ENCODE measurements at places on chromosomes 6 and 20.

DNA sequence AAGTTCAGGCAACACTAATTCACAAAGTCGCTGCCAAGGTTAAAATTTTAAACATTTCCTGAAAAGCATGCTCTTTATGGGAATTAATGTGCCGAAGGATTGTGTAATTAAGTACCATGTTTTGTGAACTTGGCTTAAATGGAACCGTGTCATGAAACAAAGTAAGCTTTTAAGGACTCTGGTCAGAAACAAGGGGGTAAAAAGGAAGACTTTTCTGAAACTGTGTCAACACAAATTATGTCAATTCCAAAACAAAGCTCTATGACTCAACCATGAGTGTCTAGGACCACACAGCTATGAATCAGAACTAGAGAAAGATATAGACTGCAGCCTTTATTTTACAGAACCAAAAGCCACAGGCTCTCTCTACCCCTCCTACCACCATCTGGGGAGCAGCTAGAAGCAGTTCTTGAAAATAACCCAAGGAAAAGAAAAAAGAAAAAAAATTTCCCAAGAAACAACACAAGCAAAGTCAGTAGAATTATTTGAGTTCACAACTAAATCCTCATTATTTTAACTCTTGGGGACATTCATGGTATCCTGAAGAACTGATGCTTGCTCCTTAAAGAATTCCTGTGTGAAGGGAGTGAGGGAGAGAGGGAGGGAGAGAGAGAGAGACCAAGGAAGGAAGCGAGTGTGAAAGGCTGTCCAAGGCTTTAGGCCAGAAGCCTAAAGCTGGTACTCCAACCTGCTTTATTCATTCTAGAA is 81.9 kb downstream of the ZMYND8 start:
- no peak for DNase-seq

- DNase-seq, result no peak
Measured at GRCh38 chr20:24163506-24163905, 174.9 kb upstream of the GGTLC1 start.

DNA sequence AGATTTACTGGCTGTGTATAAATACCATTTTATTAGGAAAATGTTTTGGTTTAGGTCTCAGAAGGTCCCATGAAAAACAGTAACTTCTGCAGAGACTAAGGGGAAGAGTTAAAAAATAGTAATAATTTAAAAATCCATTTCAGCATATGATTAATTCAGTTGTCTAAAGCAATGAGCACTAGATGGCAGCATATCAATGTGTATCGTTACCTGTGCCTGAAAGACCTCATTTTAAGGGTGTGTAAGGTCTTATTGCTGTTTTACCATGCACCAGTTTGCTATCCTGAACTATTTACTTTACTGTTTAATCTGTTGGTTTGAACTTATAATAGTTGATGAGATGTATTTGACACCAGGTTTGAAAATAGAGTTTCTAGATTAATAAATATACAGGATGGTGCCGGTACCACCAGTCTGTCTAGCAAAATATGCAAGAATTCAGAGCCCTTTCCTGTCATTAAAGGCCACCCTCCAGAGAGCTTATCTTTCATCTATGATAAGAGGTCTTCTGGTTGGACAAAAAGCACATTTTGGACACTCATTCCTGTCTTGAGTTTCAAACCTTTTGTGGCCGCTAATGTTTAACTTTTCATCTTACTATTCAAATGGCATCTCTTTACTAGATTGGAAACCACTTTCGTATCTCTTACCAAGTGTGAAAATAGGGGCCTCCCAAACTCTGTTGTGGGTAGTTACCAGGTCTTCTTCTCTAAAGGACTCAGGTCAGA is 8.9 kb upstream of the AHI1 start:
- DNase-seq, result no peak

- DNase-seq, result no peak
Measured at GRCh38 chr6:110395221-110395620, 20.2 kb downstream of the DDO start.

GRCh38 chr6:33420491-33421343 is 852 bp downstream of the SYNGAP1 start:
- DNase-seq, result no peak

GRCh38 chr6:12845224-12846004 is 128.8 kb downstream of the PHACTR1 start:
- DNase-seq, result no peak

DNA sequence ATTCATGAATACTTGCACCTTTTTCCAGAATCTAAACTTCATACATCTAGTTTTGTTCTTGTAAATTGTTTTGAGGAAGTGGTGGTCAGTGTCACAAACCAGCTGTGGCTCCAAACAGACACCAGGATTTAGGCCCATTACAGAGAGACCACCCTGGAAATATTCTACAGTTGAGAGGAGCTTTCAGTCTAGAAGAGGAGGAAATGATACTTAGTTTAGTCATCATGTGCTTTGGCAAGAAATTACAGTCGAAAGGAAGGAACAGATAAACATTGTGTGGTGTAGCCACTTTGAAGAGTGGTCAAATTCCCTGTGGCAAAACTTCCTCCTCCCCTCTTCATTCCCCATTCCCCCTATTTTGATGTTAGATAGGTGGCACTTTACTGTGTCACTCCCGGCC is 15.7 kb downstream of the DCBLD1 start:
- DNase-seq, result no peak

DNA sequence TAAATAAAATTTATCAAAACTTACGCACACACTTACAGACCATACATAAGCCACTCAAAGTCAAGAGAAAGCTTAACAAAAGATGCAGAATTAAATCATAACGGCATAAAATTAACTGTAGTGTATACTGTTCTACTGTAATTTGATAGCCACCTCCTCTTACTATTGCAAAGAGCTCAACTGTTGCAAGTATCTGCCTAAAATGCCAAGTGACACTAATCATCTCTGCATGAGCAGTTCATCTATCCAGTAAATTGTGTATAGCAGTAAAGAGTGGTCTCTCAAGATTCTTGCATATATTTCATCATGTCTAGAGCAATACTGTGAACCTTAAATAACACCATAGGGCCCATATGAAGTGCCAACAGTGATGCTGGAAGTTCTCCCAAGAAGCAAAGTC is 12.3 kb downstream of the OR2H2 start:
- no peak for DNase-seq

DNA sequence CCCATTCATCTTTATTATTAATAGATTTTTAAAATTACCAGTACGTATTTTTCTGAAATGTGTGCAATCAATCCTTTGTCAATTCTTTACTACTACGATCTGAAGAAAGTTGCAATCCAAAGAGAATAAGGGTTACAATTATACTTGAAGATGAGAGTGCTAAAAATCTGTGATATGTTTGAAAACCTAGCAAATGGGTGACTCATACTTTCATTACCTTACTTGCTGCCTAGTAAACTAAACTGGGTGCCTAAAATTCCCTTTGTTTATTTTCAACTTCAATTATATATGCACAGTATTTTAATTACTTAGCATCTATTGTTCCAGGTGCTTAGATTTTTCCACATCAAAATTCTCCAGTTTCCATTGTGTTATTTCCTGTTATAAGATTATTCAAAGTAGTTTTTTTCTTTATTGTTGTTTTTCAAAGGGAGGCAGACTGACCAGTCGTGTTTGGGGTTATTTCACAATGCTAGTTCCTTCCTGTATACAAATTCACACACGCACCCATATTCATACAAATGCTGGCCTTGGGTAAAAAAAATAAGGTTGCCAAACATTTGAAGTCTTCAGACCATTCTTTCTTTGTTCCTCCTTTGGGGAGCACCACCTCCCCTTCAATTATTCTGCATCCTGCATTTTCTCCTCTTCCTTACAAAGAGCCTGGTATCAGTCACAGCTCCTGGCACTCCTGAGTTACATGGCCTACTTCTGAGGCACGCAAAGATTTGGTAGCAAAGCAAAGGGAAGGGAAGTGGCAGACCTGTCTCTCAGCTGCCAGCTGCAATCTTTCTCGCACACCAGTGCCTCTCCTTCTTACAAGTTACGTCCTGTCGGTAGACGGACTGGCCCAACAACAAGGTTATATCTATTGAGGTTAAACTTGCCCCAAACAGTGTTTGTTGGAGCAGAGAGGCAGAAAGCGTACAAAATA is 16.2 kb upstream of the FAM135A start:
- no peak for DNase-seq

DNA sequence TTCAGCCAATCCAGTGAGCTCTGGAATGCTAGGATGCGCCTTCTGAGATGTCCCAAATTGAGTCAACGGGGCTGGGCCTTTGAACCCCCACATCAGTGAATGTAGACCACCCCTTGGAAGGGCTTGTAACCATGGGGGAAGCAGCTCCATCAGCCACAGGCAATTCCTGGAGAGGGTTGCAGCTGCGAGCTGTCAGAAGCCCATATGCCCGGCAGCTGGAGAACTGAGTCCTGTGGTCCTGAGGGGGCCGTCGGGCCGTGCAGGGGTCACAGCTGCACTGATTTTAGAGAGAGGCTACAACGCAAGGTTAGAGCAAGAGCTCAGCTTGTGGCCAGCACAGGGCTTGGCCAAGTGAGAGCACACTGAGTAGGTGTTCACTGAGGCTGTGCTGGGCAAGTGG is 121.3 kb downstream of the TOX2 start:
- DNase-seq, result no peak

DNA sequence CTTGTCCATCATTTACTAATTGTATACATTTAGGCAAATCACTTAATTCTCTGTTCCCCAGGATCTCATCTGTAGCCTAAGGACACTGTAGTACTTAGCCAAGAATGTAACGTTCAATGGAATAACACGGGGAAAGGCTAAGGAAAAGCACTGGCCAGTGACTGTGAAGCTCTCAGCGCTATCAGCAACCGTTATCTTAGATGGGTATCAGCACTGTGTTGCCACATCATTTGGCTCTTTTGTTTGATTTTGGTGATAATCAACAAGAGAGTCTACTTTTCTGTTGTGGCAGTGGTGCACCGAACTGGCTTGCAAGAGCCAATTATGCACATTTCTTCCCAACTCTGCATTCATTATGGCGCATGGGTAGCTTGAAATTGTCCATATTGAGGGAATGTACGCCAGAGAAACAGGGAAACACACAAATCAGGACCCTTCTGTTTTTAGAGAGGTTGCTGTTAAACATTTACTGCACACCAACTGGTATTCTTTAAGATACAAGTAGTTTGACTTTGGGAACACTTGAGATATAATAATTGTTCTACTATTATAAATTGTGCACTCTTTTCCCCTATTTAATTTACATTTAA is 93.7 kb upstream of the C6orf118 start:
- DNase-seq, result no peak

DNA sequence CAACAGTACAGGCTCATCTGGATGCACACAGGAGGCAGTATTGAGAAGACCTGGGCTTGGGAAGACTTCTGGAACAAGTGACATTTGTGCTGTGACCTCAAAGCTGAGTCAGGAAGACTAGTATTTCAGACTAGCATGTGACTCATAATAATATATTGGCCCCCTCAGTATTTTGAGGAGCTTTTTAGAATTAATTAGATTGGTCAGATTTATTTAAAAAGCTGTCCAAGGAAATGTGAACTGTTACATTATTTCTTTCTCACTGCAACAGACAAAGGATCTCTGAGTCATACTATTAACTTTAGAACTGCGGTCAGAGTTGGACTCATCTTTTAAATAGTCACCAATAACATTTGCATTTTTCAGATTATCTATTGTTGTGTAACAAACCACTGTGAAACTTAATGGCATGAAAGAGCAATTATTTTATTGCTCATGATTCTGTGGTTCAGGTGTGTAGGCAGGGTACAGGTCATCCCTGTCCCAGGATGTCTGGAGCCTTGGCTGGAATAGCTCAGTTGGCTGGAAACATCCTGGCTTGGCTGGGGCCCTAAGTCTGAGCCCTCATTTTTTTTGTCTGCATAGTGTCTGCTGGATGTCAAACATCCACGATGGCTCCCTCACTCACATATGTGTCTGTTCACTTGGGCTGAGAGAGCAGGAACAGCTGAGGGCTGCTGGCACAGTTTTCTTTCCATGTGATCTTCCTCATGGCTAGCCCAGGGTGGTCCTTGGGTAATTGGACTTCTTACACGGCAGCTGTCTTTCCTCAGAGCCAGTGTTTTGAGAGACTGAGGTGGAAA is 46.9 kb downstream of the MAP3K4 start:
- DNase-seq, result no peak

DNA sequence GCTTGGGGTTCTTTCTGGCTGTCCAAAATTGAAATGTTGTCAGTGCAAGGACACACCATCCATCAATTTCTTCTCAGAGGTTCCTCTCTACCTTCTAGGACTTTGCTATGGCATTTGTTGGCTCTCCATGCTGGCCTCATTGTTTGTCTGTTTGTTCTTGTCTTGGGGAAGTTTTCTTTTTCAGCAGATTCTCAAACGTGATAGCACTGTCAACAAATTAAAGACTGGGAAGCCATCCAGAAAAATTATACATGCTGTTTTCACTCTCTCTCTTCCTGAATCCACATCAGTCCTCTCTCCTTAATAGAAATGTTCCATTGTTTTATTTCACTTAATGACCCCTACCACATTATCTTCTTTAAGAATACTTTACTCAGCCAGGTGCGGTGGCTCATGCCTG is 130.4 kb downstream of the PCSK2 start:
- DNase-seq, result no peak

DNA sequence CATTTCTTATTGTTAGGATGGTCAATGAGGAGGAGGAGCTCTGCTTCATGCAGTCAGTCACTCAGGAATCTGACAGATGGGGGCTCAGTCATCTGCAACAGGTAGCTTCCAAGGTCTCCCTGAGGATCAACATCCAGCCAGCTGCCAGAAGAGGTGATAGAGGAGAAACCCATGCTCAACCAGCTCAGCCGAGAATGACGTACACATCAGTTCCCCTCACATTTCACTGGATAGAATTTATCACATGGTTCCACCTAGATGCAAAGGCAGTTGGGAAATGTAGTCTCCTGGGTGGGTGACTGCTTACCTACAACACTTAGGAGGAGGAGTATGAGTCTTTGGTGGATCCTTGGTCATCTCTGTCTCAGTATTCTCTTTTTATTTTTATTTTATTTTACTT is 144.5 kb downstream of the CEBPB start:
- no peak for DNase-seq

DNA sequence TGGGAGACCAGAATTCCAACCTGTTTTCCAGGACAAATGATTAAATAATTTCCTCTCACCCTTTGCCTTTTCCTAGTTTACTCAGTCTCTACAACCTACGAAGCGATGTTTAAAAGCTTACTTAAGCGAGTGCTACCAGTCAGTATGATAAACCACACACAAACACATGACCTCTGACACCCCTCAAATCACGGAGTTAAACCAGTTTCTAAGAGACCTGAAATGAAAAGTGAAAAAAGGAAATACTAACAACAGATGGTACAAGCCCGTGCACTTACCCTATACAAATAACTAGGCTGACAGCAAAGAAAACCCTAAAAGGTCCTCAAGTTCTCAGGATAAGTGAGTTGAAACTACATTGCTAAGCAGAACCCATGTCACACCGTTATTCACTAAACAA is 7.7 kb downstream of the TNFRSF21 start:
- DNase-seq, result no peak

GRCh38 chr20:62578294-62578897 is 63.9 kb upstream of the SLCO4A1 start:
- DNase-seq, result no peak

GRCh38 chr6:6685249-6686040 is 96.9 kb downstream of the LY86 start:
- DNase-seq, result no peak

- no peak for DNase-seq
Measured at GRCh38 chr20:58483051-58483450, 32.1 kb downstream of the APCDD1L start.
